Caki2 (cell line): ENCODE measurements at places on chromosomes 1 and 21. TPM values are rescaled to one million over a fixed set of nuclear protein-coding genes. Genes with fewer than 3 reads are reported as not detected.

GRCh38 chr1:171983584-171983983, 142.3 kb downstream of the DNM3 start:
- DNase-seq, result peak; percentile 40

DNA sequence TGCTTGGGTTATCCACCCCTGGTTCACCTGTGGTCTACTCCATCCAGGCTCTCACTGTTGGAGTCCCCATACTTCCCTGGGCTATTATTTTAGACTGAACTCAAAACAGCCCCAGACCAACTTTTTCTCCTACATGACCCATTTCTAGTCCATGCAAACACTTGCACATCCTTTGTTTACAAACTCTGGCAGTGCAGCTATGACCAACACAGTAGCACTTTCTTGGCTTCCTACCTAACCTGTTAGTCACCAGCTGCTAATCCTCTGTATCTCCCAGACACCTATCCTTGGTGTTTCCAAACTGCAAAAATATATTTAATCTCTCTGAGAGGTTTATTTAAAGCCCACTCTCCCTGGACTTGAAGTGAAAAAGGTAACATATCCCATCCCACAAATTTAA, 90.8 kb downstream of the DDAH1 start:
- no peak for DNase-seq

DNA sequence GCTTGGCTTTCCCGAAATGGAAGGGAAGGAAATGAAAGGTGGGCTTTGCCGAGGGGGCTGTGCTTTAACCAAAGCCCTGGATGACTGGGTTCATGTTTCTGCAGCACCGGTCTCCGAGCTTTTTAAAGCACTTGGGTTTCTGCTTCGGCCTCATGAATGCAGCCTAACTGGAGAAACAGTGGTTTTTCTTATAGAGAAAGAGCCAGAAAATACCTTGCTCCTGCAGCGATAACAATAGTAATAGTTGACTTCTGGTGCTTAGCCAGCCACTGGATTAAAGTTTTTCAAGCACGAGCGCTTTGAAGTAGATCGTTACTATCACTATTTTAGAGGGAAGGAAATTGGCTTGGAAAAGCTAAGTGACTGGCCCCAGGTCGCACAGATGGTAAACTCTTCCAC, 500 bp upstream of the DOCK7 start:
- no peak for DNase-seq

GRCh38 chr1:54640863-54641836, at the start of gene MROH7:
Gene MROH7 (plus strand): TSS chr1:54641786. CDS start chr1:54652927, 11,141 bp downstream.
- DNase-seq, result no peak

DNA sequence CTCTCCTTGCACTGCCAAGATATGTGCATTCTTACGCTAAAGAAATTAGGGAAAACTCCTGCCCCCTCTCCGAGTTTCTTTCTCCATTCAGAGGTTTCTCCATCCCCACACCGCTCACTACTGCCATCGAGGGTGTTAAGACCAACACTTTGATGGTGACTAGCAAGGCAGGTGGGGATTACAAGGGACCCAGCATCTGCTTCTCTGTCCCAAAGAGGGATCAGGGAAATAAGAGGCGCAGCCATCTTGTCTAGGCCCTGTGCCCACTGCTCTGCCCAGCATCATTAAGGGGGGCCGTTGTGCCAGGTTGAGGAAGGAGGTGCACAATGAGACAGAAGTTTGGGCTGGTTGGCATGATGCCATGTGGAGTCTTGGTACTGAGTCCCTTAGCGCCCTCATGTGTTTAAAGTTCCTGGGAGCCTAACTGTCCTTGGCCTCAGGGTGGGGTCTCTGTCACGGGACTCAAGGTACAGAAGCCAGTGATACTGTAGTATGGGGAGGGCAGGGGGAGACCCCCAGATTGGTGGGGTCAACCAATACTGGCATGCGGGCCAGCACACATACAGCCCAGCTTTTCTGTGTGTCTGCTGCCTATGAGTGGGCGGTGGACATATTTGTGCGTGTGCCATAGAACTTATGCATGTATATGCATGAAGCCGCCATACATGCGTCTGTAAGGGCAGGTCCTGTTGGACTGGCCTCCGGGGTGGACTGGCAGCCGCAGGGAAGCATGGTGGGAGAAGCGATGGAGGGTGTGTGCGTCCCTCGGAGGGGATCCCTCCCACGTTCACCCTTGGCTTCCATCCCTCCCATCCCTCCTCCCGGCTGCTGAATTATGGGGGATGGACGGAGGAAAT, 5.5 kb downstream of the EFNA3 start:
- peak; percentile 43 for DNase-seq

- peak; percentile 47 for DNase-seq
Measured at GRCh38 chr1:23019863-23020625, 776 bp downstream of the KDM1A start.

DNA sequence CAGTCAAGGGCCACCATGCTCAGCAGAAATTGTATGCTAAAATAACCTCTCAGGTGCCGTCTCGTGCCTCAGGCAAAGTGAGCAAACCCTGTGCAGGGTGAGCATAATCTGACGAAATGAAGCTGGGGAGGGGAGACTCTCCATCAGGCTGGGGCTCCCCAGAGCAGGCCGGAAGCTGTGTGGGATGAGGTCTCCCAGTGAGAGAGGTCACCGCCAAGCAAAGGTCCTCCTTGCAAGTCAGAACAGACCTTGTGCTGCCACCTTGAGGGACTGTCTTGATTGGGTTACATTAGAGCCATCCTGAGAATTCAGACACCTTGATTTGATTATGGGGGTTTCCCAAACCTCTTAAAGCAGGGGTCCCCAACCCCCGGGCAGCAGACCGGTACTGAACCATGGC, 64.2 kb downstream of the ZNF684 start:
- no peak for DNase-seq

DNA sequence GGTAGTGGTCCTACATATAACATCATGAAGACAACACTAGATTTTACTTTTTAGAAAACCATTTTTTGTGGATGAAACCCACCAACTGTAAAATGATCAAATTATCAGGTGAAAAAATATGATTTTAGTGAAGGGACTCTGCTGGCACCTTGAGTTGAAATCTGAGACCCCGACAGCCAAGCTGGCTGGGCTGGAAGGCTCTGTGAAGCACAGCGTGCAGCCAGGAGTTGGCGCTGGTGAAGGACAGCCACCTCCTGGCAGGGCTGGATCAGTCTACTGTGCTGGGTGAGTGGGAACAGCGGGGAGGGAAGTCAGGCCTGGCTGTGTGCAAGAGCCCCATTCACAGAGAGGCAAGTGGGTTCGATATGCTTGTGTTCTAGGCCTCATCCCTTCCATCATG, 47.9 kb downstream of the DDAH1 start:
- DNase-seq, result no peak

DNA sequence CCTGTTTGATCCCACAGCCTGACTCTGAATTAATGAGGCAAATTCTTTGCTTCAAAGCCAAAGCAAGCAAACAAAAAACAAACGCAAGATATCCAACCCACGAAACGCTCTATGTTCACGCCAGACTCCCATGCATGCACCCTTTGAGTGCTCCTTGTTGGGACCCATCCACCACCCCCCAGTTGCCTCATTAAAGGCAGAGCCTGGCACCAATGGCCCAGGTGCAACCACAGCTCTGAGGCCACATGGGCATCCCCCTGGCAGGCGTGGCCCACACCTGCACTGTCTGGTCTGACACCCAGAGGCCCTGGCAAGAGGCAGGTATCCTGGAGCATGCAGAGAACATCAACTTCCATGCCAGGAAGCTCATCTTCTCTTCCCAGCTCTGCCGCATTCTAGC, 1.1 kb upstream of the PADI4 start:
- DNase-seq, result no peak

DNA sequence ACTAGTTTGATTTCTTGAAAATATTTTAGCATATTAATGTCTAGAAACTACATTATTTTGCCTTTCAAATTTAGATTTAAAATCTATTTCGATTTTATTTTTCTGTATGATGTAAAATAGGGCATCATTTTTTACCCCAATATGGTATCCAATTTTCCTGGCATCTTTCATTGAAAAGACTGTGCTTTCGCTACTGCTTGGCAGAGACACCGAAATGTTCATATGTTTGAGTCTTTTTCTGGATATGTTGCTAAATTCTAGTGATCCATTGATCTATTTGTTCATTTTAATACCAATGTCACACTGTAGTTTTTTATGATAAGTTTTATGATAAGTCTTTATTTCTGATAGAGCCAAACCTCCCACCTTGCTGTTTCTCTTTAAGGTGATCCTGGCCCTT, 24.3 kb downstream of the ST6GALNAC3 start:
- no peak for DNase-seq

- no peak for DNase-seq
Measured at GRCh38 chr1:205381305-205381704, 24.6 kb upstream of the KLHDC8A start.

GRCh38 chr1:51690285-51690961, 73.5 kb downstream of the OSBPL9 start:
- no peak for DNase-seq

DNA sequence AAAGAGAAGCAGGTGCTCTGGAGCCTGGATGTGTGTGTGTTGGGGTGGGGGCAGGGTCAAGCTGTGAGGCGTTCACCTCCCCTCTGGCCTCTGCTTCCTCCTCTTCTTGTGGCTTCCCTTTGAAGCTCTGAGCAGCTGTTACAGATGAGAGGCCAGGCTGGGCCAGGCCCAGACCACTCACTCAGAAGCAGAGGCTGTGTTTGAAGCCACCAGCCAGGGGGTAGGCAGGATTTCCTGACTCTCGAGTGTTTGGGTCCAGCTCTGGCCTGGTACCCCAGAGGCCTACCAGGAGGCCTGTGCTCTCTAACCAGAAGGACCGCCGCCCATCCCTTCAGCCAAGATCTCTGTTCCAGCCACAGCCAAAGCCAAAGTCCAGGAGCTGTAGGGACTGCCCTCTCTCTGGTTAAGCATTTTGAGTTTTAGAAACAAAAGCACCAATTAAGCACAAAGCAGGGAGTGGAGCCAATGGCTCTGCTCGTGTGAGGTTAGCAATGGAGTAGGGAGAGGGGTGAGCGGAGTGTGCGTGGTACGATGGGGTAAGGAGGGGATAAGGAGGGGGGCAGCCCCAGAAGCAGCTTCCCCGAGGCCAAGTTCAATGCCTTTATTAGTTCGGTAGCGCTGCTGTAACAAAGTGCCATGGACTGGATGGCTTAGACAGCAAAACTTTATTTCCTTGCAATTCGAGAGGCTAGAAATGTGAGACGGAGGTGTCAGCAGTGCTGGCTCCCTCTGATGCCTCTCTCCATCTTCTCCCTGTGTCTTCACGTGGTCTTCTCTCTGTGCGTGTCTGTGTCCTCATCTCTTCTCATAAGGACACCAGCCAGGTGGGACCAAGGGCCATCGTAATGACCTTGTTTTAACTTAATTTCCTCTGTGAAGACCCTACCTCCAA, 20.5 kb downstream of the RCSD1 start:
- DNase-seq, result no peak

DNA sequence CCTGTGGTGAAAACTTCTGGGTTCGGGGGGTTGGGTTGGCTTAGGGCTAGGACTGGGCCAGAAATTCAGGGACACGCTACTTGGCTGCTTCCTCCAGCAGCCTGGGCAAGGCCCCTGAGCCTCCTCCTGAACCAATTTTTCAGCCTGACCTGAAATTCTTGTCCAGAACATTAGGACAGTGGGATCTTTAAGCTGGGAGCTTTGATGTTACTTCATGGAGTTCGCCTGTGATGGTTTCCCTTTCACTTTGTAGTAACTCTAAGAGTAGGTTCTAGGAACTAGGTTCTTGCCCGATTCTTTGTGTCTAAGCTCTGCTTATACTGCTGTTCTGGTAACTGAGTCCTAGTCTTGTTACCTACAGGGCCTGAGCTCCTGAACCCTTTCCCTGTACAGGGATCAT, 75.3 kb downstream of the S1PR1 start:
- DNase-seq, result no peak

GRCh38 chr1:1440262-1441001, 4.9 kb downstream of the VWA1 start:
- no peak for DNase-seq

GRCh38 chr1:94863919-94864318, 43.8 kb downstream of the SLC44A3 start:
- DNase-seq, result peak; percentile 41

DNA sequence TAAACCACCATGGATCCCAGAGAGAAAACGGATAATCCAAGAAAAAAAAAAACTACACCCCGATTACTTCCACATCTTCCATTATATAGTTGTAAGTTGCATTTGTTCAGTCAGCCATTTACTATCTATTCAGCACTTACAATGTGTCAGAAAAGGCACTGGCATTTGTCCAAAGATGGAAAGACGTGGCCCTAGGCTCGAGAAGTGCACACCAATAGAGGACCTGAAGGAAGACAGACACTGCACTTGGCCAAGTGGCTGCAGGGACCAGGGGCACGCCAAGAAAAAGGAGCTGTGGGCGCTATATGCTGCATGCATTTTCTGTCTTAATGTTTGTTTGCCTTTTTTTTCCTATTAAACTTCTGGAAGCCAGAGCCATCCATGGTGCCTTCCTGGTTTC, 45.2 kb upstream of the LYST start:
- DNase-seq, result no peak

PEX11B gene
- total RNA-seq, result 23.9 and 36.0 TPM in 2 replicates

OXCT2 gene
- 1.1 and 4.3 TPM in 2 replicates for total RNA-seq

ZNF648 gene
- total RNA-seq, result not detected in 2 replicates

MX1 gene
- total RNA-seq, result 4.8 and 9.3 TPM in 2 replicates

DYNLT4 gene
- total RNA-seq, result not detected in 2 replicates

SLC1A7 gene
- total RNA-seq, result not detected in 2 replicates

OR14K1 gene
- not detected in 2 replicates for total RNA-seq

BNIPL gene
- not detected in 2 replicates for total RNA-seq

DCST1 gene
- total RNA-seq, result not detected in 2 replicates

OR2M3 gene
- not detected in 2 replicates for total RNA-seq
